Chondrocyte (in vitro differentiated cells): ENCODE measurements at places on chromosomes 6 and 20.

GRCh38 chr6:66772800-66773199 is 1065.8 kb upstream of the EYS start:
- DNase-seq = no peak

DNA sequence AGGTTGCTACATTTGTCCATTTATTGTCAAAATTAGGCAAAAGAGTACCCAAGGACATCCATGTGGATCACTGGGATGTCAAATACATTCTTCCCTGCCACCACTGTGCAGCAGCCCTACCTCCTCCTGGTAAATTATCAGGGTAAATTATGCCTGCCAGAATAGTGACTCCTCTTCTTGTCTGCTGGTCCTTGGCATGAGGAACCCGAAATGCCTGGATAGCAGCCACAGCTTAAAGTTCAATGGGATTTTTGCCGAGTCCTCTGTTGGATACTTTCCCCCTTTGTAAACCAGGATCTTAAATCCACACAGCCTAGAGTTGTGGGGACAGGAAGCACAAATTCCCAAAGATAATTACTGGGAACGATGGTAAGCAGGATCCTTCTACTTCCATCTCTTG is 173.3 kb downstream of the RFX6 start:
- no peak for DNase-seq

GRCh38 chr20:5920581-5920980 is 29.8 kb downstream of the TRMT6 start:
- DNase-seq = no peak

DNA sequence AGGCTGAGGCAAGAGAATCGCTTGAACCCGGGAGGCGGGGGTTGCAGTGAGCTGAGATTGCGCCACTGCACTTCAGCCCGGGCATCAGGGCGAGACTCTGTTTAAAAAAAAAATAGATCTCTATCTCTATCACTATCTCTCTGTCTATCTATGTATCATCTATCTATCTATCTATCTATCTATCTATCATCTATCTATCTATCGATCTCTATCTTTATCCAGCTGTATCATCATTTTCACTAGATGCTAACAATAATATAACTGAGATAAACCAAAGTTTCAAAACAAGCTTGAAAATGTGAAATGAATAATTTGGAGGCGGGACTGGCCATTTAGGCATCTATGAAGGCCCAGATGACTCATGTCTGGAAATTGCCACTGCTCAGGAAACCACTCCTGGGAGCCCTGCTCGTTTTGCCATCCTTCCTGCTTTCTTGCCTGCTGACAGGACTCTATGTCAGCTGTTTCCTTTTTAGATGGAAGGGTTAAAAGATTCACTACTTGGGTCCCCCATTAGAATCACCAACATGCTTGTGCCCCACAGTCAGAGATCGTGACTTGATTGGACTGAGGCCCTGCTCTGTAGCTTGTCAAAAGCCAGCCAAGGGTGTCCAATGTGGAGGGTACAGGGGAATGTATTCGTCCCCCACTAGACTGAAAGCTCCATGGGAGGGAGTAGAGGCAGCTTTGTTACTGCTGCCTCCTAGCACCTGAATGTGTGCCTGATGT is 61.7 kb downstream of the UTRN start:
- no peak for DNase-seq

DNA sequence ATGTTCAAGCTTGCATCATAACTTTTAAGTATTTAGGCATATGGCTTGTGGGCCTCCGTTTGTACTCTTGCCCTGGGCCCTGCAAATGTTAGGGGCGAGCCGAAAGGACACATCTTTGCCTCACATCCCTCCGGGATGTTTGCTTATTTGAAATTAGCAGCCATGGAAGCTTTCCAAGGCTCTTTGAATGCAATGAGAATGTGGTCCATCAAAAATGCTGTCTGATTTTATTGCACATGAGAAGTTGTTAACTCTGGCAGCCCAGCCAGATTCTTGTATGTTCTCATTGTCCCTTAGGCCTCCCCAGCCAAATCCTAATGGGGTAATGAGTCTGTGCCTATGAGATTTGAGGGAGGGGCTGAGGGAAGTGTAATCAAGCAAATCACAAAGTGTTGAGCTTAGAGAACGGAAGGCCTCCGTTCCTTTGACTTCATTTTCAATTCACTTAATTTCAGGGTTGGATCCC is 261.2 kb upstream of the MARCKS start:
- DNase-seq = no peak

DNA sequence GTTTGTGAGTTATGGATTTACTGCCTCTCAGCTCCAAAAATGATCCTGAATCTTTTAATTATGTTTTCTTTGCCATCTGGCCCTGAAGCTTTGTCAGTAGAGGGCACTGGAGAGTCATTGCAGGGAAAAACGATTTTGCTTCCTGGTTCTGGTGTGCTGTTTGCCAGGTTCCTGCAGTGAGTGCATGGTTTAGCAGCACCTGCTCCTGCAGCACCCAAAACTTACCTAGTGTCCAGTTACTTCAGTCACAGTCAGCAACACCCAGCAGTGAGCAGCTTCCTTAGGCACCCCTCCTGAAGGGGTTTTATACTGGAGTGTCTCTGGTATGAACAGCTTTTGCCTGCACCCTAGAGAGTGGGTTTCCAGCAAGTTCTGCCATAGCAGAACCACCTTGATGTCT is 6.0 kb upstream of the TRIM26 start:
- DNase-seq = no peak

DNA sequence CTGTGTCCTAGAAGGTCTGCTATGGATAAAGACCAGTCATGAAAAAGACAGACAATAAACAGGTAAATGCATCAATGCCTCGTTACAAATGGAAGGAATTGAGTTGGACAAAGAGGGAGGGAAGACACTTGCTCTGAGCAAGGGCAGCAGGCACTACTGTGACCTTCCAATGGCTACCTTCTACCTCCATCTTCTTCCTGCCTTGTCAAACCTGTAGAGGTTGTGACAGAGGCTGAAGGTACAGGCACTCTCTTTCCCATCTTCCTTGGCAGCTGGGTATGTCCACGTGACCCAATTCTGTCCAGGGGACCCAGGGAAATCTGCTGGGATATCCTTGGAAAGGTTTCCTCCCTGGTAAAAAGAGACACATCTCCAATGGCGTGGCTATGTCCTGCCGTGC is 274.8 kb downstream of the TFAP2C start:
- no peak for DNase-seq
